Activated naive CD8-positive, alpha-beta T cell treated with anti-CD3 and anti-CD28 coated beads, Interleukin-2, amount 10 ng/mL, durations not matched to agents 7 days and 5 days (primary cell): ENCODE measurements at places on chromosomes 4 and X.

DNA sequence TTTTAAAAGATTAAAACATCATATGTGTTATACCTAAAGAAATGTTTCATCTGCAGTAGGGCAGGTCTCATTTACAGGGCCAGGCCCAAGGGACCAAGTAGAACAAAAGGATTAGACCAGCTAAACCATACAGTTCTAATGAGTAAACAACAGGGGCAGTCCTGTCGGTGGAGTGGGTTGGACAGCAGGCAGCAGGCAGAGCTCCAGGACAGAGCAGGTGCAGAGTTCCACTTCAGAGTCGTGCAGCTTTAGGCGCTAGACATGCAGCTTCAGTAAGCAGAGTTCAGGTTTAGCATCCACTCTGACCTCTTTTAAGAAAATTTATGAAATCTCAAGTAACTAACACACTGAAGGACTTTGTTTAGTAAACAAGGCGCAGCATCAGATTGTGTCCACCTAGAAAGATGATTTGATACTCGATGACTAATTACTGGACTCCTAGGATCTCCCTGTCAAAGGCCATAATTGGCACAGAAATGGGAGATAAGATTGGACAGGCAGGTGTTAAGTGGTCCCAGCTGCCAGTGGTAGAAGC lies 487.7 kb upstream of the INTU start:
- DNase-seq, result no peak

- no peak for DNase-seq
Measured at GRCh38 chr4:146952896-146953295, 7.2 kb upstream of the TTC29 start.

- no peak for DNase-seq
Measured at GRCh38 chrX:119871245-119871598, 311 bp downstream of the RNF113A start.

GRCh38 chr4:124710015-124710741 lies 2.4 kb downstream of the ANKRD50 start:
- DNase-seq, result no peak

DNA sequence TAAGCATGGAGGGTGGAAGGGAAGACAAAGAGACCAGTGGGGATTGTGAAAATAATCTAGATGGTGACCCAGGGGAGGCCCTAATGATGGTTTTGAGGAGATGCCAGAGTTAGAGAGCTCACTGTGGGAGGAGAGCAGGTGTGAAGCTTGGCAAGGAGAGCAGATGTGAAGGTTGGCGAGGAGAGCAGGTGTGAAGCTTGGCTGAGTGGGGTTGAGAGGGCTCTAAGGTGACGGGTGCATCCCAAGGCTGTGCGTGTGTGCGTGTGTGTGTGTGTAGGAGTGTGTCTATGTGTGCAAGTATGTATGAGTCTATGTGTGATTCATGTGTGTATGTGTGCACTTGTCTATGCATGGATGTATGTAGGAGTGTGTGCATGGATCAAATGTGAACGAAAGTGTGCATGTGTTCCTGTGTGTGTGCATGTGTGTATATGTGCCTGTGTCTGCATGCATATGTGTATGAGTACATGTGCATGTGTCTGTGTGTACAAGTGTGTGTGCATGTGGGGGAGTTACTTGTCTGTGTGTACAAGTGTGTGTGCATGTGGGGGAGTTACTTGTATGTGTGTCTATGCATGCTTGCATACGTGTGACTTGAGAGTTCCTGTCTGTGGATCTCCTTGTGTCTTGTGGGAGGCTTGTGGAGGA lies 72.0 kb downstream of the EVC start:
- no peak for DNase-seq

GRCh38 chr4:121698236-121698671 lies 1.5 kb upstream of the ANXA5 start:
- DNase-seq, result no peak

DNA sequence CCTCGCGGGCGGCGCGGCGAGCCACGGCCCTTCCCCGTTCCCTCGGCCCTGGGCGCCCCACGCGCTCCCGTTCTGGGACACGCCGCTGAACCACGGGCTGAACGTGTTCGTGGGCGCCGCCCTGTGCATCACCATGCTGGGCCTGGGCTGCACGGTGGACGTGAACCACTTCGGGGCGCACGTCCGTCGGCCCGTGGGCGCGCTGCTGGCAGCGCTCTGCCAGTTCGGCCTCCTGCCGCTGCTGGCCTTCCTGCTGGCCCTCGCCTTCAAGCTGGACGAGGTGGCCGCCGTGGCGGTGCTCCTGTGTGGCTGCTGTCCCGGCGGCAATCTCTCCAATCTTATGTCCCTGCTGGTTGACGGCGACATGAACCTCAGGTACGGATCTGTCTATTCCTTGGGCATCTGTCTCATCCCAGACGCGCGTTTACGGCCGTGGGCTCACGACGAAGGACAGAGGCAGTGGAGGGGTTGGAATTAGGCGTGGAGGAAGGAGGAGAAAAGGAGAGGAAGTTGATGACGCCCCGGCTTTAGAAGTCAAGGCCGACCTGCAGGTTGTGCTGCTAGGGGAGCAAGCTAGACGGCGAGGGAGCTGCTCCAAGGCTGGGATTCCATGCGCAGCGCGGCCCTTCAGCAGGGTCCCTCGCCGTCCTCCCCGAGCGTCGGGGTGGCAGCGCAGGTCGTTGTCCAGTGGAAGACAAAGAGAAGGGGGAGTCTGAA lies 792 bp downstream of the SLC10A4 start:
- DNase-seq, result peak; percentile 34

GRCh38 chr4:1683261-1683735 lies 815 bp downstream of the FAM53A start:
- no peak for DNase-seq

- no peak for DNase-seq
Measured at GRCh38 chr4:39326468-39326977, 39.6 kb downstream of the RFC1 start.

GRCh38 chr4:108900018-108900580 lies 137.2 kb upstream of the ETNPPL start:
- DNase-seq, result no peak

DNA sequence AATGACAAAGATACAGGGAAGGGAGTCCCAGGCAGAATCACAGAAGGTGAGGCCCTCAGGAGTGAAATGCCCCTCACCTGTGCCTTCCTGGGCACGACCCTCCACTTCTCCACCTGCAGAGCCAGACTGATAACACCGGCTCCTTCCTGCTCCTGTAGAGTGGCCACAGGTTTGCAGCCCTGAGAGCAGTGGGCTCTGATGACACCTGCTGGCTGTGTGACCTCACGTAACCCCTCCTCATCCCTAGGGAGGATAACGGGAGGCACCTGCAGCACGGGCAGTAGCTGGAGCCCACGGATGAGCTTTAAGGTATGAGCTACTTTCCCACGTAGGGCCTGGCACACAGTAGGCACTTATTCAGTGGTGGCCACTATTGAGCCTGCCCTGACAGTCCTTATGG lies 25.5 kb upstream of the MAN2B2 start:
- DNase-seq, result no peak

GRCh38 chr4:2007804-2008670 lies 737 bp downstream of the NELFA start:
- no peak for DNase-seq

DNA sequence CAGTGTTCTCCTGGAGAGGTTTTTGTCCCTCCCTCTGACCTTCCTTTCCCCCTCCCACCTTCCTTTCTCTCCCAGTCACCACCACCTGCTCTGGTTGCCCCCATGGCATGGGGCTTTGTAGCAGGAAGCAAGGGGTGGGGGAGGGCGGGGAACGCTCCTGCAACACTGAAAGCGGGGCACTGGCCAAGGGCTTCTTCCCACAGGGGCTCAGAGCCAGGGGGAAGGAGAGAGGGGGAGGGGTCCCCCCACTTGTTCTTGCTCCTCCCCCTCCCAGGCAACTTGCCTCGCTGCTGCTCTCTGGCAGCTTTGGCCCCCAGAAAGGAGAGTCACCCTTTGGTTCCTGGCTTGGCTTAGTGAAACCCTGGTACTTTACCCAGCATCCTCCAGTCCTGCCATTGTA lies 48.4 kb downstream of the BCORL1 start:
- no peak for DNase-seq

DNA sequence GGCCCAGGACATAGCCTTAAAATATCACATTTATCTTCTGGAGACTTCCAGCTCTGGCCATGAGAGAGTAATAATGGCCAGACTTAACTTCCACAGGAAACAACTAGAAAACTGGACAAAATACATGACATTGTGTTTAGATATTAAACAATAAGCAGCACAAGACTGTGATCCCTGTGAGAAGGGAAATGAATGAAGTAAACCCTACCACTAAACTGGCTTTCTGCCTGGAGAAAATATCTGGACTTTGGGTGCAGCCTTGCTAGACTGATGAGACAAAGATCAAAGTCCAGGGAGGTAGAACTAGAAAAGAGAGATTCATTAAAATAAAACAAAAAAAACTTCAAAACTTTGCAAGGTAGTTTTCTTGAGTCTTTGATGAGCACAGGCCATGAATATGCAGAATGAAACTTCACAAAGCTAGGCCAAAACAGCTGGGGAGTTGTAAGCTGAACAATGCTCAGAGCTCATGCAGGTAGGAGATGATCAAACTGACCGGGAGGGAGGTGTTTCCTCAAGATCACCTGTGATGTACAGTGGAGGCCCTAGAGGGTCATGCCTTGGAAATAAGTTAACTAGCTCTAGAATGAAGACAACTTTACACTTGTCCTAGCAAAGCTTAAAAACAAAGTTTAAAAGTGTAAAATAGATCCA lies 147.0 kb upstream of the SH3RF1 start:
- DNase-seq, result no peak

- no peak for DNase-seq
Measured at GRCh38 chr4:24672880-24673279, 88.5 kb upstream of the DHX15 start.

- DNase-seq, result no peak
Measured at GRCh38 chrX:150766351-150767044, 73.3 kb downstream of the MTMR1 start.

DNA sequence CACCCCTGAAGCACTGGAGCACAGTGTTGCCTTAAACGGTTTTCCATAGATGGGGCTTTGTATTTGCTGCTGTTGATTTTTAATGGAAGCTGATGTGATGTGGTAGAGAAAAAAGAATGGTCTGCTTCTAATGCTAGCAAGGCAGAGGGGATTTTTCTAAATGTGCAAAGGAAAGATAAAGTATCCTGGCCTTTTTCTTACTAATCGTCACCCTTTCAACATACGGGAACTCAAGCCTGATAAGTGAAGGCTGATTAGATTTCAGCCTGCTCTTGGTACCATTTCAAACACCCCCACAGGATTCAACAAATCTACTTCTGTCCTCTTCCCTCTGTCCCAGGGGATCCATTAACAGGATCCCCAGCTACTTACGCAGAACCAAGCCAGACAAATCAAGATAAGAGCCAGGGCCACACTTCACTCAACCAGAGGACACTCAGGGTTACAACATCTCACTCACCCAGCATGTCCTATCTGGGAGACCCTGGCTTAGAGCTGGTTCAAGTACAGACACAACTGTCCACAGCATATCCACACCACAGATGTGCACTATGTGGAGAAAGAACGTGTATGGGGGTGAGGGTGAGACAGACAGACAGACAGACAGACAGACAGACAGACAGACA lies 180.0 kb downstream of the SH3KBP1 start:
- DNase-seq, result no peak

DNA sequence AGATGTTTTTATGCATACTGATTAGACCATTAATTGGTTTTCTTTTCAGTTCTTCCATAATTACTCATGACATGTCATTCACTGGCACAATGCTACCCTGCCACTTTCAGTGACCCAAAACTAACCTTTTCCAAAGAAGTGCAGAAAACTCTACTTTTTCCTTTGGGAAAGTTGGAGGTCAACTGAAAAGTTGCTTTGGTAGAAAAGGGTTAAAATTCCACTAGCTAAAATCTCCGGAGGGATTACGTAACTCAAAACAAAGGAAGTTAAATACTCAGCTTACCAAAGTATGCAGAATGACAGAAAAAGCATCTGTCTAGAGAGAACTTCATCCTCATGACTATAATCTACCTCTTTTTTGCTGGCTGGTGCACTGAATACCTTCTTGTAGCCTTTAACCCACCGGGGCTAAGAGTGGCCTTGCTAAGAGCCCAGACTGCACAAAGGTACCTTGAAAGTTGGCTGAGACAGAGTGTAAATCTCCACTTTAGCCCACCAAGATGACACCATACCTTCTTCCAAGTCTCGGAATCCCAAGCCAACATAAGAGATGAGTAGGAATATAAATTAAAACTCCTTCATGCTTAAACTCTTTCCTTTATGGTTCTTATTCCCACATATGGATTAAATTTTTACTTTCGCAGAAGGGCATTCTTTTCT lies 1099.5 kb upstream of the INTU start:
- no peak for DNase-seq

DNA sequence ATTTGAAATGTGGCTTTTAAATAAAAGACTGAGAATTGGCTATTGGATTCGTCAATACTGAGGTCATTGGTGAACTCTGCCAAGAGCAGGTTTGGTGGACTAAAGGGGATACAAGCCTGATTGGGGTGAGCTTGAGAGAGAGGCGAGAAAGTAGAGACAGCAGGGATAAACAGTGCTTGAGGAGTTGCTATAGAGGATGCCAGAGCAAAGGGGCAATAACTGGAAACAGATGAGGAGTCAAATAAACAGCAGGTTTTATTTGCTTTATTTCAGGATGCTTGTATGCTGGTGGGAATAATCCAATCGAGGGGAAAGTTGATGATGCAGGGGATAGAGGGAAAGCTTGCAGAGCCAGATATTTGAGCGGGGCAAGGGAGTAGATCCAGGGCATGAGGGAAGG lies 24.0 kb upstream of the ANXA3 start:
- DNase-seq, result no peak

DNA sequence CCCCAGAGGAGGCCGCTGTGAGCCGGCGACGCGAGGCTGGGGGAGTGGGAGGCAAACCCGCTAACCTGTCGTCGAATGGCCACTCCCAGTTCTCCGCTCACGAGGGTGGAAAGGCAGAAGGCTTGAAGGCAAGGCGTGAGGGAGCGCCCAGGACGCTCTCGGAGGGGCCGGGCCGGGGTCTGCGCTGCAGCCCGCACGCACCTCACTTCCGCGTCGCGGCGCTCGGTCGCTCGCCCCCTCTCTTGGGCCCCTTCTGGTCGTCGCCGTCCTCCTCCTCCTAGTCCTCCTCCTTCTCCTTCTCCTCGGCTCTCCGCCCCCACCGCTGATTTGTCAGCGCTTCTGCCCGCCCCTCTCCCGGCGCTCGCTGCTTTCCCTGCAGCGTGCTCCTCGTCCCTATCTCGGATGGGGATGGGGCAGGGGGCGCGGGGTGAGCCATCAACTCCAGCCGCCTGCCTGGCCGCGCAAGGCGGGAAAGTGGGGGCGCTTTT lies at the start of gene SNCA:
Gene SNCA (minus strand): TSS at position 265 of the 488 bp plus-strand sequence. CDS start 1,494 bp downstream, outside the sequence.
- DNase-seq, result peak; percentile 61

- no peak for DNase-seq
Measured at GRCh38 chrX:11589641-11590040, 76.1 kb downstream of the ARHGAP6 start.

DNA sequence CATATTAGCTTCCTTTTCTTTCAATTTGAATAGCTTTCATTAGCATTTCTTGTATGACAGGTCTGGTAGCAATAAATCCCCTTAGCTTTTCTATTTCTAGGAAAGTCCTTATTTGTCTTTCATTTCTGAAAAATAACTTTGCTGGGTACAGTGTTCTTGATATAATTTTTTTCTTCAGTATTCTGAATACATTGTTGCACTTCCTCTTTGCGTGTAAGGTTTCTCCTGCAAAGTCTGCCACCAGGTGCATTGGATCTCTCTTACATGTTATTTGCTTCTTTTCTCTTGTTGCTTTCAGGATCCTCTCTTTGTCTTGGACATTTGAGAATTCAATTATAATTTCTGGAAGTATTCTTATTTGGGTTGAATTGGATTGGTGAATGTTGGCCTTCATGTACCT lies 663.7 kb downstream of the GRXCR1 start:
- no peak for DNase-seq

- no peak for DNase-seq
Measured at GRCh38 chrX:78532363-78532762, 126.8 kb downstream of the RTL3 start.
